Type B pancreatic cell (in vitro differentiated cells): ENCODE measurements at places on chromosomes 2 and 18.
A peak's percentile ranks its signal among the peaks of the same experiment; 100 is the strongest.

DNA sequence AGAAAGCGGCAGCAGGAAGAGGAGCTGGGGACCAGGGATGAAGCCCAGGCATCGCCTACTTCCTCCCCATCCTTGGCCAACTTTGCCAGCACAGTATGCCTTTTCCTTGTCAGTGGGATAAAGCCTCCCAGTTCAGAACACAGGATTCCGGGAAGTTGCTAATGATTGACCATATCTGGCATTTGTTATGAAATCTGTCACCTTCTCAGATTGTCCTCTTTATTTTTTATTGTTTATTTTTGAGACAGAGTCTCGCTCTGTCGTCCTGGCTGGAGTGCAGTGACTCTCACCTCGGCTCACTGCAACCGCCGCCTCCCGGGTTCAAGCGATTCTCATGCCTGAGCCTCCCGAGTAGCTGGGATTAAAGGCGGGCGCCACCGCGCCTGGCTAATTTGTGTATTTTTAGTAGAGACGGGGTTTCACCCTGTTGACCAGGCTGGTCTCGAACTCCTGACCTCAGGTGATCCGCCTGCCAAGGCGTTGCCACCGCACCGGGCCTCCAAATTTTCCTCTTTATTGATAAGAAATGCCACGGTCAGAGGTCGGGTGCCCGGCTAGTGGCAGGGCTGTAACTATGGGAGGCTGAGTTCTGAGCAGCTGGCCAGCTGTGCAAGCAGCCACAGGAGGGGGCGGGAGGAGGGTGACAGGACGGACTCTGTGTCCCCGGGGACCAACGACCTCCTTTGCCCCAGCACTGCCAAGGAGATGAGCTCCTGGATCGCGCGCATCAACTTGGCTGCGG lies 24.4 kb downstream of the PSD4 start:
- H3K4me1 ChIP-seq, result peaks cover 17% of the 10 kb centered on the region
- no peak overlapping the region for H3K27ac ChIP-seq
- no peaks in the 10 kb centered on the region for H3K36me3 ChIP-seq
- H3K4me3 ChIP-seq, result peak overlapping the region; percentile 80

DNA sequence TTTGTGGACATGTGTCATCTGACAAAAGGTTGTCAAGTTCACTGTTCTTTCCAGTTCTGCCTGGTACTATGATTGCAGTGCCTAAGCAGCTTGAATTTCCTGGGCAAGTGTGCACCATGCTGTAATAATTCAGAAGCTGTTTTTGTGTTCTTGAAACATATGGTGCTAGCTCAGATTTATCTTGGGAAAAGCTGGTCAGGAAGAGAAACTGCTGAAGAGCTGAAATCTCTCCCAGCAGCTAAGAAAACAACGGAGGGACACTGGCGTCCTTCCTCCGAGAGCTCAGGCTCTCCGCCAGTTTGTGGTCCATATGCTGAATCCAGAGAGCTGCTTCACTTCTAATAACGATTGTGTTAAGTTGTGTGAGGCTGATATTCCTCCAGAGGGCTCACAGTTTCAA lies 642.0 kb downstream of the DPP10 start:
- no peak overlapping the region for H3K4me3 ChIP-seq
- no peaks in the 10 kb centered on the region for H3K27me3 ChIP-seq
- H3K27ac ChIP-seq, result no peak overlapping the region
- DNase-seq, result no peak
- H3K36me3 ChIP-seq, result no peaks in the 10 kb centered on the region

- H3K4me3 ChIP-seq, result no peak overlapping the region
- H3K27ac ChIP-seq, result no peak overlapping the region
- H3K36me3 ChIP-seq, result no peaks in the 10 kb centered on the region
These were observed 61.3 kb upstream of the PAX3 start for GRCh38 chr2:222360146-222360545.

GRCh38 chr2:230130668-230131364 lies 62.1 kb upstream of the SLC16A14 start:
- no peaks in the 10 kb centered on the region for H3K36me3 ChIP-seq
- peaks cover 3% of the 10 kb centered on the region for H3K27me3 ChIP-seq
- H3K4me1 ChIP-seq, result no peaks in the 10 kb centered on the region
- no peak overlapping the region for H3K4me3 ChIP-seq
- no peak for DNase-seq

GRCh38 chr18:60663060-60663989 lies 290.8 kb upstream of the MC4R start:
- no peaks in the 10 kb centered on the region for H3K4me1 ChIP-seq
- H3K36me3 ChIP-seq, result no peaks in the 10 kb centered on the region
- no peak for DNase-seq
- no peaks in the 10 kb centered on the region for H3K27me3 ChIP-seq
- H3K4me3 ChIP-seq, result no peak overlapping the region
- H3K27ac ChIP-seq, result no peak overlapping the region
